ENCODE measurements at places on chromosomes 1 and 21.

- peak; percentile 77 for DNase-seq
Observed at GRCh38 chr1:192538407-192539296, 36.9 kb upstream of the RGS1 start.

GRCh38 chr1:67020765-67021164 is 33.2 kb downstream of the SLC35D1 start:
- DNase-seq, result no peak

GRCh38 chr1:24085546-24085945 is 26.4 kb downstream of the MYOM3 start:
- no peak for DNase-seq

- no peak for DNase-seq
Observed at GRCh38 chr1:61898658-61899057, 156.4 kb downstream of the PATJ start.

DNA sequence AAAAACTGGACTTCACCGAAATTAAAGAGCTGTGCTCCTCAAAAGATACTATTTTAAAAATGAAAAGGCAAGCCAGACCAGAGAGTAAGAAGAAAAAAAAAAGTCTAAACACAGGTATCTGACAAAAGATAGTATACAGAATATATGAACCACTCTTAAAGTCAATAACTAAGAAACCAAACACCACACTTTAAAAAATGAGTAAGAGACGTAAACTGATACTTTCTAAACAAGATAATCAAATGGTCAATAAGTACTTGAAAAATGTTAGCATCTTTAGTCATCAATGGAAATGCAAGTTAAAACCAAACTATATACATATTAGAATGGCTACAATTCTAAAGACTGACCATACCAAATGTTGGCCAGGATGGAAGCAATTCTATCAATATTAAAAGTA is 77.6 kb downstream of the EVI5 start:
- DNase-seq, result no peak

DNA sequence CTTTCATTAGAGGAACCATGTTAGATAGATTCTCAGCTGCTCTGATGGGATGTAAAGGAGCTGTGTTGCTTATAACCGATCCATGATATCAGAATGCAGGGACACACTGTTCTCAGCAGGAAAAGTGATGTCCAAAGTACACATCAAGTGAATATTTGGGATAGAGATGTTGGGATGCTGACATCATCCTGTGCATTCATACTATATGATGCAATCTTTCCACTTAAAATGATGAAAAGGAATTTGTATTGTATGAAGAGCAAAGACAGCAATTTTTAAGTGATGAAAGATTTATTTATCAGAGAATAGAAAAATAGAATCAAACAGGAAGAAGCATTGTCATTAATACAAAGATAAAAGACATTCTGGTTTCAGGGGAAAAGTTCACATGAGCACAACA is 110.1 kb downstream of the ERG start:
- DNase-seq, result no peak

GRCh38 chr1:45348020-45348419 is 7.8 kb upstream of the MUTYH start:
- no peak for DNase-seq

GRCh38 chr1:67605209-67605780 is 79.7 kb upstream of the GADD45A start:
- no peak for DNase-seq

- no peak for DNase-seq
Observed at GRCh38 chr1:66399888-66400529, 133.9 kb upstream of the SGIP1 start.

GRCh38 chr1:104629589-104629988 is 879.9 kb downstream of the AMY1C start:
- no peak for DNase-seq

GRCh38 chr1:47675047-47675675 is 237.3 kb downstream of the FOXD2 start:
- DNase-seq, result no peak

DNA sequence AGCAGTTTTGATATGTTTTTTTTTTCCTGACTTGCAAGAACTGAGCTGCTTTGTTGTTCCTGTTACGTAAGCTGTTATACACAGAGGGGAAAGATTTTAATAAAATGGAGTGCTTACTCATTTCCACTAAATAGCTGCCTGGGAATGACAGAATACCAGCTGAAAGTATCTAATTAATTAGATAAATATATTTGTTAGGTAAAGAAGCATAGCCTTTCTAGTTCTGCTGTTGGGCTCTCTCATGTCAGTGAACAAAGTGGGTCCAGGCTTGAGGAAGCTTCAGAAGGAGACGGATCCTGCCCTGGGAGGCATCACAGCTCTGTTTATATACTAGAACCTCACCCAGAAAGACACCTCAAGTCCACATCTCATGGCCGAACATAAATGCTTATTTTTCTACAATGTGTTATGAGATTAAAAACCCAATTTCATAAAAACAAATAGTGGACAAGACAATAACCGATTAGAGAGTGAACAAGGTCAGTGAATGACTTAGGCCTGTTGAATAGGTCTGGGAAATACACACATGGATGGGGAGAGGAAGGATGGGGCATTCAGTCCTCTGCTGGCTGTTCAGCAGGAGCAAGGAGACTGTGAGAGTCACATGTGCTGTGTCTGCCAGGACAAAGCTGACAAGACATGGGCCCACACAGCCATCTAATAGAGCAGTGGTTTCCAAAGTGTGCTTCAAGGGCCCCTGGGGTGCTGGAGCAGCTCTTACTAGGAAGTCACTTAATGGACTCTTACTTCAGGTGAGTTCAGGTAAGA is 20.6 kb downstream of the TRAF5 start:
- DNase-seq, result no peak

GRCh38 chr1:236240675-236241074 is 41.1 kb downstream of the ERO1B start:
- no peak for DNase-seq

DNA sequence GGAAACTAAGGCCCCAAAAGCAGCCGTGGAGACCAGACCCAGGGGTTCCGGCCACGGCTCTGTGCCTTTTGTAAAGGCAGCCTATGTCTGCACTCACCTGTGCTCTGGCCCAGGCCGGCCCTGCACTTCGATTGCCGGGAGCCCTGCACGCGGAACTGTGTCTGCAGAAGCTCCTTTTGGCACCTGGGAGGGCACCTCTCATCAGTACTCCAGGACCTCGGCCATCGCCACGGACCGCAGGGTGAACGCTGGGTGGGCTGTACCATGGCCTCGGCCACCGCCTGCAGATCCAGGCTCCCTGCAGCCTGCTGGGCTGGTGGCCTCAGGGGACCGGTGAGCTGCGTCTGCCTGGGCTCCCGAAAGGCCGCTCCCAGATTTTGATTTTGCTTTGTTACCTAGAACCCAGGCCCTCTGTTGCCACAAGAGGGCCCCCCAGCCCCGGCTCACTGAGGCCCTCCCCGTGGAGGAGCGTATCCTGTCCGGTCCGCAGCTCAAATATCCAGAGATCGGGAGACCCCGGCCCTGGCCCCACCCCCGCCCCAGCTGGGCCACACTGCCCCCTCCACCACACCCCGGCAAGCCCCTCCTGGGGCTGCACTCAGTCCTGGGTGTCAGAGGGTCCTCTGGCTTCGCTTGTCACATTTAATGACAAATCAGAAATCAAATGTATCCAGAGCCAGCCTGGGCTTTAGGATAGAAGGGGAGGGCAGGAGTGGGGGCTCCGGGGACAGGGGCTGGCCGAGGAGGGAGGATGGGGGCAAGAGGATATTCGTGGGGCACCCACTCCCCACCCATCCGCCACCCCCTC is 60.2 kb upstream of the PDE9A start:
- peak; percentile 23 for DNase-seq

DNA sequence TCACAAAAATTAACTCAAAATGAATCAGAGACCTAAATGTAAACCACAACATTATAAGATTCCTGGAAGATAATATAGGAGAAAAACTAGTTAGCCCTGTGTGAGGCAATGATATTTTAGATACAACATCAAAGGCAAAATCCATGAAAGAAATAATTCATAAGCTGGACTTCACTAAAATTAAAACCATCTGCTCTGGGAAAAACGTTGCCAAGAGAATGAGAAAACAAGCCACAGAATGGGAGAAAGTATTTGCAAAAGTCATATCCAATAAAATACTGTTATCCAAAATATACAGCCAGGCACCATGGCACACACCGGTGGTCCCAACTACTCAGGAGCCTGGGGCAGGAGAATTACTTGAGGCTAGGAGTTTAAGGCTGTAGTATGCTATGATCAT is 70.3 kb downstream of the SYF2 start:
- DNase-seq, result no peak

DNA sequence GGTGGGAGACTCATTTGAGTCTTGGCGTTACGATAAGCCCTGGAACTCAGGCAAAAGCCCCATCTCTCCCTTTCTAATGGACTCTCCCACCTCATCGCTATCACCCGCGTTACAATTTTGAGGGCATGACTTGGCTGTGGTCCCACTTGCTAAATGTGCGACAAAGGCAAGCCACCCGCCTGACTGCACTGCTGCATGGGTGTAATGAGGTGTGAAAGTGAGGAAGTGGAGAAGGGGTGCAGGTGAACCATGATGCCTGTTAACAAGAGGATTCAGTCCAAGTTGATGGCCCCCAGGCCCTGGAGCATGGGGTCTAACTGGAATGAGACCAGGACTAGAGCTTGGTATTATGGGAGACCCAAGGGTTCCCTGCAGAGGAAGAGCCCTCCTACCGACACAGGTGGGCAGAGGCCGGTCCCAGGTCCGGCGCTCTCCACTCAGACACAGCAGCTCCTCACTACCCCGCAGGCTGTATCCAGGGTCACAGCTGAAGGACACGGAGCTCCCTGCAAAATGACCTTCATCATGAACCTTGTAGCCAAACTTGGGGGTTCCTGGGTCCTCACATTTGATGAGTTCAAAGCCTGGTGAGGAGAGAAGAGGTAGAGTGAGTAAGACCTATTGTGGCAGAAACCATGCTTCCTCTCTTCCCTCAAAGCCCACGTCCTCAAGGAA is 165.4 kb upstream of the HMGB4 start:
- no peak for DNase-seq

GRCh38 chr1:183477986-183478781 is 5.9 kb downstream of the SMG7 start:
- no peak for DNase-seq
